ENCODE measurements at places on chromosomes 1 and 21.

DNA sequence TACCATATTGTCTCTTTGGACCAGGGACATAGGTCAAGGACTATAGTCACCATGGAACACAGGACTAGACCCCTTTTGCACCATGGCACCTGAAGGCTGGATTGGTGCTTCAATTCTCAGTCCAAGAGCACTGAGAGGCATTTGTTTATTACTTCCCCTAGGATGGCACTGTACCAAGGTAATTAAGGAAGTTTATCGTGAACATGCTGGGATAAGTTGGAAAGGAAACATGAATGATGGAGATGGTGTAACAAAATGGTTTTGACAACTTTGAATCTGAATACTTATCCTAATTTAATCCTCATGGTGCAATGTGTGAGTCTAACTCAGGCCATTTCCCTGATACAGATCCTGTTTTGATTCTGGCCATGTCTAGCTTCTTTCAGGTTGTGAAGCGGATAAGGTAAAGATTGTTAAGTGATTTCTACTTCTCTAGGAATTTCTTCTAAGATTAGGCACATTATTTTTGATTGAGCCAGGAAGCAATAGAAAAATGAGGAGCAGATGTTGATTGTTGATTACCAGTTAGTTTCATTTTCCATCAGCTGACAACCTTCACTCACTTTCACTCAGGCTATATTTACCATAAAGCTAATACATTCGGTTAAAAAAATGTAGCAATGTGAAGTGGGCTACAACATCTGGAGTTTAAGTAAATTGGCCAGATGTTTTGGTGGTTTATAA, 37.3 kb upstream of the SIPA1L2 start:
- peak; percentile 34 for DNase-seq

DNA sequence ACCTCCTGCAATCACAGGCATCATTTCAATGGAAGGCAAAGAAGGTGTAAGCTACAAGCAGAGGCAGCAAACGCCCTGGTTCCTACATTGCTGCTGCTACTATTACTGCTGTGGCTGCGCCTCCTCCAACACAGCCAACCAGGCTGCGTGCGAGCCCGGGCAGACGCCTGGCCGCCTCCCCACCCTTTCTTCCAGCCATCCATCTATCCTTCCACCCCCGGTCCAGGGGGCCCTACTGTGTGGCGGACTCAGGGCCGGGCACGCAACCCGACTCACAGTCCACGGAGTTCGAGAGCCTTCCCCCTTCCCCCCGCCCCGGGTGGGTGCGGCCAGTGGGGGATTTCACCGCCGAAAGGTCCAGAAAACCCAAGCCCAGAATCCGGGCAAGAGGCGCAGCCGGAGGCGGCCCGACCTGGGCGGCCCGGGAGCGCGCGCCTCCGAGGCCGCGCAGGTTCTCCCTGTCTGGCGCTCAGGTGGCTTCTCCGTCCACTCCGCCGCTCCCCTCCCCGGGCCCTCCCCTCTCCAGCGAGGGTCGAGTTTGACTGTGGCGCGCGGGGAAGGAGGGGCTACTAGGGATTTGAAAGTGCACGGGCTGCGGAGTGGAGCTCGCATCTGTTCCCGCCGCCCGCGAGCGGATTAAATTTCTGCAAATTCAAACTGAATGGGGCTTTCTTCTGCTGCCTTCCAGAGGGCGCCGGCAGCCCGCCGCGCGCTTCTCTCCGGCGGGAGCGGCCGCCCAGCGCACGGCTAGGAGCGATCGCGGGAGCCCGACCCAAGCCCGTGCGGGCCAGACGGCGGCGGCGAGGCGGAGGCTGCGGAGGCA, at the start of gene HUNK:
Gene HUNK (plus strand): TSS at position 569 of the 823 bp plus-strand sequence. CDS start 655 bp downstream, outside the sequence.
- DNase-seq: no peak

GRCh38 chr1:18879791-18880309, 20.4 kb upstream of the TAS1R2 start:
- no peak for DNase-seq

DNA sequence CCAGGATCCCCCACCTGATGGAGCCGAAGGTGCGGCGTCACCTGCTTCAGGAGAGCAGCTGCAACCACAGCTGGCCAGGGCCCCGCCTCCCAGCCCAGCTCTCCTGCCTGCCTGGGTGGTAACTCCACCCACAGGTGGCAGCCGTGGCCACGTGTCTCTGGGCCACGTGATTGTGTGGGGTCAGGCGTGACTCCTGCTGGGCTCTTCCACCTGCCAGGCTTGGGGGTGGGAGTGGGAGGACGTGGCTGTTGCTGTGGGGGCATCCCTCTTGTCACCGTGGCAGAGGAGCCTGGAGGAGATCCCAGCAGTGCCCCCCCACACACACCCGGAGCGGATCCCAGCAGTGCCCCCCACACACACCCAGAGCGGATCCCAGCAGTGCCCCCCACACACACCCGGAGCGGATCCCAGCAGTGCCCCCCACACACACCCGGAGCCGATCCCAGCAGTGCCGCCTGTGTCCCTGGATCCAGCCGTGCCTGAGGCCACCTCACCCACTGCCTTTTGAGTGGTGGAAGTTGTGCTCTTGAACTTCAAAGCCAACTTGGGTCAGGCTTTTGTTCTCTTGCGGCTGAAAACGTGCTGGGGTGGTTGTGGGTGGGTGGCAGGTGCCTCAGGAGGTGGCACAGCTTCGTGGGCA, 32.2 kb downstream of the POFUT2 start:
- DNase-seq: no peak

DNA sequence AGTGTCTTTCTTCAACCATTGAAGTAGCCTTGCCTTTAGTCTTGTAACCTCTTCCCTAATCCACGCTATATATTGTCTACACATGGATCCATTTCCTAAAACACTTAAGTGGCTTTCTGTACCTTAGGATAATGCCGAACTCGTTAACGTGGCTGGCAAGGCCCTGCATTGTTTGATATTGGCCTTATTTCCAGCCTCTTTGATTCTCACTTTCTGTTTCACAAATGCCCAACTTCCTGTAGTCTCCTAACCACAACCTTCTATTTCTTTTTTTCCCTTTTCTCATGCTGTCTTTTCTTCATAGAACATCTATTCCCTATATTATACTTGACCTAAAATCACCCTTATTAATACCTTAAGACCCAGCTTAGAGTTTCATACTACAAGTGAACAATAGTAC, 536.0 kb downstream of the LMO4 start:
- no peak for DNase-seq

DNA sequence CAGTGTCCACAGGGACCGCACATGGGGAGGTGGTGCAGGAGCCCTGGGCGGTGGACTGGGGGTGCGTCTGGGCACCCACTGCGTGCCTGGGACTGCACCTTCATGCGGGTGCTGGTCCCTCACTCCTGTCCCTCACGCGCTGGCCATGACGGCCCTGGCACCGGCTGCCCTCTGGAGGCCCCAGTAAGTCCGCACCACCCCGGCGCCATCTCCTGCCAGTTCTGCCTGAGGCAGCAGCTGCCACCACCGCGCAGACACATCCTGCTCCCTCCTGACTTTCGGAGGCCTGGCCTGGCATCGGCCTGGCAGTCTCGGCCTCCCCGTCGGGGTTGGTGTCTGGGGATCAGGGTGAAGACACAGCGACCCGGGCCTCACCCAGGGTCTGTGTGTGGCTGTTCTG, 64.8 kb downstream of the MORN1 start:
- DNase-seq: no peak

DNA sequence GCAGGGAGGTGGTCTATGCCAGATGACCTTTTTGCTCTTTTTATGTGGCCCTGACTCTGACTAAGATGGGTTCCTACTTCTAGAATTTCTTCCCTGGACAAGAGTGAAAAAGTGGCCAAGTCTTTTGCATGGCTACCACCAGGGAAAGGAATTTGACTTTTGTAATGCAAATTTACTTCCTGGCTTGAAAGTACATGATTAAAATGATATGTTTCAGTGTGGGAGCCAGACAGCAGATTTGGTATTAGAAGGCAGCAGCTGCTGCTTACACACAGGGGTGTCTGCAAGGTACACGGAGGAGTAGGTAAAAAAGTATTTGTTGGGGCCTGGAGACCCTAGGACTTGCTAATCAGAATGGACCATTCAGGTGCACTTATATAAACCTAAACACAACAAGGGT, 78.4 kb downstream of the KCND3 start:
- no peak for DNase-seq

DNA sequence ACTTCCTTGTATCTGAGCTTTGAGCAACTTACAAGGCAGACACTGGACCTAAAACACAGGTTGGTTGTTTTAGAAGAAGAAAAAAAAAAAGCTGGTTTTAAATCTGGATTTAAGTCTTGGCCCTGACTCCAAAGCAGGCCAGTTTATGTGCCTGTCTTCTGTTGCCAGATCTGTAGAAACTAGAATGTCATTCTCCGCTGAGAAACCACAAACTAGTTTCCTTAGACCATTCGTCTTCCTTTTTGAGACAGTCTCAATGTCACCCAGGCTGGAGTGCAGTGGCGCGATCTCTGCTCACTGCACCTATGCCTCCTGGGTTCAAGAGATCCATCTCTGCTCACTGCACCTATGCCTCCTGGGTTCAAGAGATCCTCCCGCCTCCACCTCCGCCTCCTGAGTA, 33.9 kb downstream of the APP start:
- no peak for DNase-seq

GRCh38 chr1:2989976-2990375, 31.3 kb upstream of the ACTRT2 start:
- DNase-seq: no peak

Data from NCI-H446 (cell line).